Stimulated activated CD8-positive, alpha-beta memory T cell treated with anti-CD3 and anti-CD28 coated beads, Interleukin-4, amount 100 ng/mL, for 1 hour (primary cell): ENCODE measurements at places on chromosomes 3 and 15.

- no peak for DNase-seq
These were observed 22.9 kb upstream of the CCNL1 start for GRCh38 chr3:157182879-157183278.

GRCh38 chr15:91698241-91698640 lies 155.3 kb upstream of the SLCO3A1 start:
- DNase-seq = no peak

DNA sequence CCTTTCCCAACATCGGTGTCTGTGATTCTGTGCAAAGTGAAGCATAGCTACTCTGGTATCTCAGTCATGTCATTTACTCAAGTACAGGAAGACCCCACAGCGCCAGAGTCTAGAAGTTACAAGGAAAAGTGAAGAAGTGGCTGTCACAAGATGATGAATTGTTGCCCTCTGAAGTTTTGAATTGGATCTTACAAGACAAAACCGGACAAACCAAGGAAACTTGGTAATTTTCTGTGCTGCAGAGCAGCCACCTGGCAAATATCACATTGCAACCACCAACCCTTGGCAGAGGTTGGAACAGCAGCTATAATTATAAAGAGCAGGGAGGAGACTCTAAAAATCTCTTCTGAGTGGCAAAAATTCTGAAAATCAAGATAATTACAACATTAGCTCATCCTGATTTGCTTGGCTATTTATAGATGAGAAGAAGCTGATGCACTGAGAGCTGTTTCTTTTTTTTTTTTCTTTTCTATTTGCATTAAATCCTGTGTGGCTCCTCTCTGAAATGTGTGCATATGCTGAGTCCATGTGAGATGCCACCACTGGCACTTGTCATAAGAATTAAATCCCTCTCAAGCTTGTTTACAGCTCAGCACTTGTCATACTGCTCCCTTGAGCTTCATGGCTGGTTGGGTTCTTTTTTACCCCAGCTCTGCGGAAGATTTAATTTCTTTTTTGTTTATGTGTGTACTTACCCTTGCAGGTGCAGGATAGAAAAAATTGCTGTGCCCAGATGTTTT lies 68.0 kb upstream of the MNS1 start:
- no peak for DNase-seq

GRCh38 chr15:32636410-32636809 lies 5.1 kb upstream of the SCG5 start:
- DNase-seq = no peak

- no peak for DNase-seq
These were observed 101.0 kb upstream of the IQSEC1 start for GRCh38 chr3:13174011-13174802.

DNA sequence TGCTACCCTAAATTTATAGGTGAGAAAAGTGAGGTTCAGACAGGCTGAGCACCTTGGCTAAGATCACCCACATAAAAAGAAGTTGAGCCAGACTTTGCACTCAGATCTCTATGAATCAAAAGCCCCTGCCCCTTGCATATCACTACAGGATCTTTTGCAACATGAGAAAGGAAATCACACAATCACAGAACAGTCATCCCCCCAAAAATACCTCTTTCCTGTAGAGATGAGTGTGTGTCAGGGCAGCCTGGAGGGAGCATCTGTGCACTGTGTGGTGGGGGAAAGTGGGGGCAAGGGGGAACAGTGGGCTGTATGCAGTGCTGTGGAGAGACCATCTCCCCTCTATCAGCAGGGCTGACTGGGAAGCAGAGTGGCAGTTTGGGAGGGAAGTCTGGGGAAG lies 46.6 kb downstream of the EPHB3 start:
- no peak for DNase-seq

DNA sequence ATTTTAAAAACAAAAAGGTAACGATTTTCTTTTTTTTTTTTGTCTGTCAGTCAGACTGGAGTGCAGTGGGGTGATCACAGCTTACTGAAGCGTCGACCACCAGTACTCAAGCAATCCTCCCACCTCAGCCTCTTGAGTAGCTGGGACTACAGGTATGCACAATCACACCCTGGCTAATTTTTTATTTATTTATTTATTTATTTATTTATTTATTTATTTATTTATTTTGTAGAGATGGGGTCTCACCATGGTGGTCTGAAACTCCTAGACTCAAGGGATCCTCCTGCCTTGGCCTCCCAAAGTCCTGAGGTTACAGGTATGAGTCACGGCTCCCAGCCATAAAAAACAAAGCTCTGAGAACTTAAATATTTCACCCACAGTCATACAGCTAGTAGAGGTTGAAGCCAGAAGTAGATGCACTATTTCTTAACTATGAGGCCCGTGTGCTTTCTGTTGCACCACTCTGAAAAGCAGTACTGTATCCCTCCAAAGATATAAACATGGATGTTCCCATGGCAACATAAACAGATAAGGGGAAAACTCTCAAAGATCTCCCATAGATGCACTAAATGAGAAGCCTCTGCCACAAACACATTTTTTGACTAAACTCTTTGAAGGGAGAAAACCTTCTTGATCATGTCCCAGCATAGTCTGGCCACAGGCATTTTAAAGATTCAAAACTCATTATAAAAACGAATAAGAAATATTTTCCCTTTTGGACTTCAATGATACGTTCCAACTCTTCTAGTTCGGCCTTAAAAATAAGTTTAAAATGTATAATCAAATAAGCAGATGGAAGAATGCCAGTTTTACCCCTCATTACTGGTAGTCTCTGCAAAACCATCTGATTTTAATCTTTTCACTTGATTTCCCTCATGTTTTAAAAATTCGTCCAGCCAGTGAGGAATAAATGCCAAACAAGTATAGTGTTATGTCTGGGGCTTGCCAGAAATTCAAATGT lies 162.3 kb upstream of the ARHGEF26 start:
- no peak for DNase-seq

- DNase-seq = no peak
These were observed 19.8 kb downstream of the CMTM7 start for GRCh38 chr3:32411442-32411841.

DNA sequence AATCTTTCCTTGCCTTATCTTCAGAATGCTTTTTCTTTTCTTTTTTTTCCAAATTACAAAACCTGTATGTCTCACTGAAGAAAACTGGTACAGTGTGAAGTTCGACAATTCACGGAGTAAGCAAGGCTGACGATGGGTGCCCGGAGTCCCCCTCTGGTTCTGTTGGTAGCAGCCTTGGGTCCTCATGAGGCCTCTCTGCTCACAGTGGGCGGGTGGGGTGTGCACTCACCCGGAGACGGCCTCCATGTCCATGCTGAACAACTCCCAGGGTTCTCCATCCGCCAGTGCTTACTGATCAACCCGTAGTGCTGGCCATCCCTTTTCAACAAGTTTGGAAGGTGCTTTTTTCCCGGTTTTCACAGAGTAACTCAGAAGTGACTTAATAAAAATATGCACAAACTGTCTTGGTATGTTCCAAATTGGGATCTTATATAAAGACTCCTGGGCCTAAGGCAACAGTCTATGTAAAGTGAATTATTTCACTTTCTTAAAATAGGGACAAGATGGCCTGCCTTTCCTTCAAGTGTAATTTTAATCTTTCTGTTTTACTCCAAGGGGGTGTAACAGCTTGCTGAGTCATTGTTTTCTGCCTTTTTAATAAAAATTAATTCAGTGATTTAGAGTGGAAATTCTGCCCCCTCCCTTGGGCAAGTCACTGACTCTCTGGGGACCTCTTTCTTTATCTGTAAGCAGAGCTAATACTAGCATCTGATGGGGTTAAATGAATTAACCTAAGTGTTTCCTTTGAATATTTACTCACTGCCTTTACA lies 23.7 kb downstream of the LRRK1 start:
- no peak for DNase-seq

DNA sequence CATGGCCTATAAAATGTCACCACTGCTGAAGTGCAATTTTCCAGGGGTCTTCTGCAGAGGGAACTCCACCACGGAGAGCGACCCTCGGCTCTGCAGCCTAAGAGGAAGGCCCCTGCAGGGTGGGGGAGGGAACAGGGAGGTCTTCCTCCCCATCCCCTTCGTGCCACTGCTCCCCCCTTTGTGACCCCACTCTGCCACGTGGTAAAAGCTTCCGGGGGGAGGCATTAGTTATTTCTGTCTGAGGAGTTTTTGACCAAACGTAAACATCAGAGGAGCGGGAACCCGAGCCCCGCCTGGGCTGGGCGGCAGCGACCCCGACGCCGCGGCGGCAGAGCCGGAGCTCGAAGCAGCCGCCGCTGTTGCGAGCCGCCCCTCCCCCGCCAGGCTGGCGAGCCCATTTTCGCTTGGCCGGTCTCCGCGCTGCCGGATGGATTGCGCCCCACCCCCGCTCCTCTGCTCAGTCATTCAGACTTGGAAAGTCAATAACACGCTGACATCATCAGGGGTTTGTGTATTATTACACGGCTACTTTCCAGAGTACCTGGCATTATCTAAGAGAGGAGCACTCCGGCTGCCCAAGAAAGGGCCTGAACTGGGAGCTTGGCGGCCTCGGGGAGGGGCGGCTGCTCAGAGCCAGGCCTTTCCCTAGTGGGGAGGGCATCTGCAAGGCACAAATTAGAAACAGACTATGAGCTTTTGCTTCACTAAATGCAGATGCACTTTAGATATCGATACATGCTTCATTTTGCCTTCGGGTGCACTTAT lies 162.5 kb upstream of the TBL1XR1 start:
- peak; percentile 93 for DNase-seq

- no peak for DNase-seq
These were observed 40.4 kb downstream of the CCDC33 start for GRCh38 chr15:74276560-74276959.

- DNase-seq = peak; percentile 8
These were observed 27.3 kb upstream of the FGD5 start for GRCh38 chr3:14791343-14791945.

GRCh38 chr15:33671456-33671855 lies 296.8 kb upstream of the CHRM5 start:
- no peak for DNase-seq

DNA sequence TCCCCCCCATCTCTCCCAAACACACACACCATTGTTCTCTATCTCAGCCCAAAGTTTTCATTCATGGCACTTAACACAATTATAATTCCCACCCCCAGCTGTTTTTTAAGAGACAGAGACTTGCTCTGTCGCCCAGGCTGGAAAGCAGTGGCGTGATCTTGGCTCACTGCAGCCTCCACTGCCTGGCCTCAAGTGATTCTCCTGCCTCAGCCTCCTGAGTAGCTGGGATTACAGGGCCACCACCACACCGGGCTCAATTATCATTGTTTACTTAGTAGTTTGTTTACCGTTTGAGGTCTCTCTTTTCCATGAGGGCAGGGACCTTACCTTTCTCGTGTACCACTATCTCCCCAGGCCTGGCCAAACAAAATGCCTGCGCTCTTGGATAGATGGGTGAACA lies 79.8 kb upstream of the RAD18 start:
- no peak for DNase-seq

DNA sequence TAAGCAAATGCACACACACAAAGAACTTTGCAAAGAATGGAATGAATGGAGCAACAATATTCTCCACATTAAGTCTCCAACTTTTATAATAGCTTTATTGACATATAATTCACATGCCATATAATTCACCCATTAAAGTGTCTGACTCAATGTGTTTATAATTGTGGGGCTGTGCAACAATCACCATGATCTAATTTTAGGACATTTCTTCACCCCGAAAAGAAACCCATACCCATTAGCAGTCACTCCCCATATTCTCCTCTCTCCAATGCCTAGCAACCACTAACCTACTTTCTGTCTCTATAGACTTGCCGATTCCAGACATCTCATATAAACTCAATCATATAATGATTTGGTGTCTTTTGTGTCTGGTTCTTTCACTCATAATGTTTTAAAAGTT lies 22.6 kb downstream of the VGLL4 start:
- no peak for DNase-seq

- DNase-seq = no peak
These were observed 268.5 kb downstream of the CLSTN2 start for GRCh38 chr3:140203510-140203909.

GRCh38 chr3:51944451-51945021 lies 2.4 kb downstream of the PARP3 start:
- no peak for DNase-seq

DNA sequence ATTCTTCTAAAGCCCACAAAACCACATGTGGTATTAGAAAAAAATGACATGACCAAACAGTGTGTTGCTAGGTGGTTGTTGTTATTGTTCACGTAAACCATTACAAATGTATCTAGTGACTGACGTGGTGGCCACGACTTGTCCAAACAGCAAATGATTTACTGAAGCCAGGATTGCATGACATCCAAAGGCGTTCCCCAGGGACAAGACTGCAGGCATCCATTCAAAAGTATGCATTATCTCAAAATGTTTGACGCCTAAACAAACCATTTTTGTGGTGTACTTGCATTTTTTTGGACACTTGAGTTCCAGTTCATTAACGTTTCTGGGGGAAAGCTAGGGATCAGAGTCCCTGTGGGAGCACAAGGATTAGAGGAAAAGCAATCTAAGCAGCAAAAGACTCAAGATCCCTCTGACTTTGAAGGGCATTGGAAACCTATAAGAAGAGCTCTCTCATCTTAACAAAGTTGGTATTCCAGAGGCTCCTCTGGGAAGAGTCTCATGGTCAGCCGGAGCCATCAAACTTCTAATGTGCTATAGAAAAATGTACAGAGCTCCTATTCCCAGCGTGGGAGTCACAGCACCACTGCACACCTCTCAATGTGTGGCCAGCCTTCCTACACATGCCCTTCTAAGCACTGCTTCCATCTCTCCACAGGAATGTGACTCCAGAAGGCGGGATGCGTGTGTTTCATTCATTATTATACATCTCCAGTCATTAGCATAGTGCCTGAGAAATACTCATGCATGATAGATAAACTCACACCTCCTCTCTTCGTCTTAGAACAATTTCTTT lies 62.9 kb downstream of the FBN1 start:
- DNase-seq = no peak

- no peak for DNase-seq
These were observed 8.7 kb downstream of the MYL3 start for GRCh38 chr3:46854555-46854991.

DNA sequence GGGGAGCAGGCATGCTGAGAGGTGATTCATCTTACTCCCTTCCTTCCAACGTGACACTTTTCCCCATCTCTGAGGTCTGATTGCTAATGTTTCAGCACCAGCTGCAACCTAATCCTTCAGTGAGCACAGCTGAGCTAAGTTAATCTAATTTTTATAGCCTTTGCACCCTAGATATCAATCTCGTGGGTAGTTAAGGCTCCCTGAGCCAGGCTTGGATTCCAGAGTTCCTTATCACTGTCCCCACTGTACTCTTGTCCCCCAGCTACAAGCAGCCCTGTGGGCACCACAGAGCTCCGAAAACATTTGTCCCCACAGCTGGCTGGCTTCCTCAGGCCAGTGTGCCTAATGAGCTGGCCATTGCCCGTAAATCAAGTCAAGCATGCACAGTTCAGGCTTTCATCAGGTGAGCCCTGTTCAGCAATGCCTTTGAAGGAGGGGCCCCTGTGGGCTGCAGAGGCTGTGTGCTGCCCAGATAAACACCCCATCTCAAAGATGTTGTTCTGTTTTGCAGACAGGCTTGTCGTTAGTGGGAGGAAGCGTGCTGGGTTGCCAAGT lies 376.9 kb upstream of the RASGRP1 start:
- no peak for DNase-seq
